ENCODE measurements at places on chromosomes 2 and 18.

GRCh38 chr2:104853534-104854497 is at the start of gene POU3F3:
TSS of gene POU3F3 (plus strand) at chr2:104854115. CDS start at chr2:104855511, 1,396 bp downstream.
- DNase-seq, result peak; percentile 84

GRCh38 chr2:106038601-106039375 is 155.3 kb downstream of the UXS1 start:
- DNase-seq, result no peak

DNA sequence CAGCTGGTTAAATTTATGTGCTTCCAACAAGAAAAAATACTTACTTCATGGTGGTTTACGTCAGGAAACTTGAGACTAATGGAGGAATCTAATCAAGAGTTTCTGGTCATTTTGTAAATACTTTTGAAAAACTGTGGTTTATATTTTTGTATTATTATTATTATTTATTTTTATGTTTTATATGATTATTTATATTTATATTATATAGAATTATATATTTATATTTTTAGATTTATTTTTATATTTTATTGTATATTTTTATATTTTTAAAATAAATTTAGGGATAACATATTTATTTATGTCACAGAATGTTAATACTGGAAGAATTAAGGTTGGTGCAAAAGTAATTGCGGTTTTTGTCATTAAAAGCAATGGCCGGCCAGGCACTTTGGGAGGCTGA is 474.5 kb upstream of the DDX18 start:
- DNase-seq, result no peak

GRCh38 chr2:157891643-157892041 is 15.5 kb upstream of the ACVR1 start:
- DNase-seq, result no peak

GRCh38 chr2:127705391-127706065 is 4.2 kb downstream of the SFT2D3 start:
- DNase-seq, result no peak

DNA sequence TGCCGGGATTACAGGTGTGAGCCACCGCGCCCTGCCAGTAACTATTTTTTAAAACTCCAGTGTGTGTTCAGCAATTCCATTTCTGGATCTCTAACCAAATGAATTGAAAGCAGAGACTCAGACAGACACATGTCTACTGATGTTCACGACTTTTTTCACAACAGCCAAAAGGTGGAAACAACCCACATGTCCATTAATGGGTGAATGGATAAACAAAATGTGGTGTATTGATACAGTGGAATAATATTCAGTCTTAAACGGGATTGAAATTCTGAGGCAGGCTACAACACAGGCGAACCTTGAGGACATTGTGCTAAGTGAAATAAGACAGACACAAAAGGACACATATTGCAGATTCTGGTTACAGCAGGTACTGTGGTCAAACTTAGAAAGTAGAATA is 55.0 kb downstream of the DDX1 start:
- no peak for DNase-seq

DNA sequence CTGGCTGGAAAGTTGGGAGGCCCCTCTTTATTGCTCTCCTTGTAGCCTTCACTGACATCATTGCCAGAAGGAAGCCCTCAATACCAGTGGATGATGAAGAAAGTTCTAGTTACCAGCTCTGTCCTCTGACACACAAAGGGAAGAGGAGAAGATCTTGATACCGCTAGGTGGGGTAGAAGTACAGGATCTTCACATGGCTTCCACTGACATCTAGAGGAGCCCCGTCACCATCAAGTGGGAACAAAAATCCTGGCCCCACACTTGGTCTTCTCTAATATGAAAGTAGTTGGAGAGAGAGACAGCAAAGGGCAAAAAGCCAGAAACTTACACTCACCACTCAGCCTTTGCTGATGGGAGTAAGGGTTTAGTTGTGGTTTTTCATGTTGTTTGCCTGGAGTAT is 12.4 kb downstream of the XIRP2 start:
- DNase-seq, result no peak

All from T1000 (cell line).